Spinal cord (tissue), 10 donors: ENCODE measurements at places on chromosomes 5 and 9.

DNA sequence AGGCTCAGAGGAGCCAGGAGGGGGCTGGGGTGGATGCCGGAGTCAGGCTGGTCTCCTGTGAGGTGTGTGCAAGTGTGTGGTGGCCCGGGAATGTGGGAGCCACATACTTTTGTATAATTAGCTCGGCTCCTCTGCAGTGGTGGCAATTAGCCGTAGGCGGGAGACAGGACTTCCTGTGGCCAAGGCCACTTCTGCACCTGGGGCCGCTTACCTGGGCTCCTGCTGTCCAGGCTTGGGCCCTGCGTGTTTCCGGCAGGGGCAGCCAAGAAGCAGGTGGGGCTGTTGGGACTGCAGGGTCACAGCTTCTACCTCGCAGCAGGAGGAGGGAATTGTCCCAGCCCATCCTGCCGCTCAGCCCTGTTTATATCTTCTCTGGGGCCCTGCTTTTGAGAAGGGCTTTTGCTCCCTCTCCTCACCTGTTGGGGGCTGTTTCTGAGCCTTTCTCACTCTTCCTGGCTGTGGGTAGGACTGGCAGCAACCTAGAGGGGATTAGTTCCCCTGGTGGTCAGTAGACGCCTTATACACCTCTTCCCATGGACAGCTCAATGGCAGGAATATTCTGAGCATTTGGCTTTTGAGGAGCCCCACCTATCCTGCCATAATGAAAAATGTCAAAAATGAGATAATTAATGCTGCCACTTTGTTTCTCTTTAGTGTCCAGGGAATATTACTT is 145.4 kb upstream of the PITX1 start:
- DNase-seq, result no peak

- no peak for DNase-seq
Measured at GRCh38 chr9:128145536-128145935, 3.7 kb upstream of the LCN2 start.

DNA sequence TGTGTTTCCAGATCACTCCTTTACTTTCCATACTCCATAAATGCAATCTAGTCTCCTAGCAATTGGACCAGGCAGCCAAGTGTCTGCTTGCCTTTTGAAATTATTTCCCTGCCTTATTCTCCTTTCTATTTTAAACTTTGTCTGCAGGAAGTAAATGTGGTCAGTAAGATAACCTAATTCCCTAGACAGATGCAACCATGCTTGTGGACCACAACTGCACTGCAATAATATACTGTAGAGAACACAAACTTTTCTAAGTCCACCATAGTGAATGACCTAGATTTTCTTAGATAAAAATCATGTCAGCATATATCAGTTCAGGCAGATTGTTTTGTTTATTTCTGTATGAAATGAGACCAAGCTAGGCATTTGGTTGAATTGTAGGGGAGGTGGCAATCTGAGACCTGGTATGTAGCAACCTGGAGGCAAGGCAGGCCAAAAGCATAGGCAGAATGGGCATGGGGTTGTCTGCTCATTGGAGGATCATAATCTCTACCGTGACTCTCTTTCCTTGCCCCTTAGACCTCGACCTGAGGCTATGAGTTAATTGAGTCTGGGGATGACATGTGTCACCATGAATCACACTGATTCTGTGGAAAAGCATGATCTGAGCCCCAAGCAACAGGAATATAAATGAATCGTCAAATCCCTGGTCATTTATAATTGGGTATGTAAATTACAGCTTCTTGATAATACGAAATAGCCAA is 20.7 kb downstream of the ACTL7B start:
- DNase-seq, result no peak

- no peak for DNase-seq
Measured at GRCh38 chr9:121542025-121542424, 42.4 kb upstream of the GGTA1 start.

GRCh38 chr9:88936132-88936531 is 55.1 kb upstream of the S1PR3 start:
- no peak for DNase-seq

DNA sequence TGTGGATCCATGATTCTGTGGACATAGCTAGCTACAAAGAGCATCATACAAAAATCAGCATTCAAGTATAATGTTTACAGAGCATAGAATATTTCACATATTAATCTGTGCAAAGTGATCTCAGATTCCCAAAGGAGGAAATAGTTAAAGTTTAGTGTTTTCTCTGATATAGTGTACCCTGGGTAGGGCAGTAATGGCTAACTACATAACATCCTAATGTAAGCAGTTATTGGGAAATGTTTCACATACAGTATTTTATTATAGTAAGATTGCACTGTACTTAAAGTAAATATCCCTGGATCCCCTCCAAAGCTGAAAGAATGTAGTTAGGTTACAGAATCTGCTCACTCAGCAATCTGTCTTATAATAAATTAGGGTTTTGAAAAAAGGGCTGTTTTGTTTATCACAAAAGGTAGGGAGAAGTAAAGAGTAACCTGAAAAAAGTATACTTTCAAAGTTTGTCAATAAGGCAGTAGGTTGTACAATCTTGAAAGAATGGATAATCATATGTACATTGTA is 52.5 kb upstream of the SMARCA2 start:
- peak; percentile 18 for DNase-seq

DNA sequence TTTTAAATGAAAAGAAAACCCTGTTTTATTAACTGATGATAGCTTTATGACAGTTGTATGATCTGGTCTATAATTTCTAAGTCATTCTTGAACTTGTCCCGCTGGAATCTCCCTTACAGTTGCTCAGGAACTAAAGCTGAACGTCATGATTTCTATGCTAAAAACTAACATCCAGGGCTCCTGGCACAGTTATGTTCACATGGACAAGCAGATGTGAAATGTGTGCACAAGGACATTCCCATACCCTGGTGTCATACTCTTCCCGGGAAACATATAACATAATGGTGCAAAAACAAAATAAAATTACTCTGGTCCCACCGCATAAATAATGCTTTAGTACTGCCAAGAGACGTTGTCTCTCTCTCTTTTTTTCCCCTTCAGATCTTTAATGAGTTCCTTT is 134.9 kb downstream of the PRDM6 start:
- DNase-seq, result no peak

DNA sequence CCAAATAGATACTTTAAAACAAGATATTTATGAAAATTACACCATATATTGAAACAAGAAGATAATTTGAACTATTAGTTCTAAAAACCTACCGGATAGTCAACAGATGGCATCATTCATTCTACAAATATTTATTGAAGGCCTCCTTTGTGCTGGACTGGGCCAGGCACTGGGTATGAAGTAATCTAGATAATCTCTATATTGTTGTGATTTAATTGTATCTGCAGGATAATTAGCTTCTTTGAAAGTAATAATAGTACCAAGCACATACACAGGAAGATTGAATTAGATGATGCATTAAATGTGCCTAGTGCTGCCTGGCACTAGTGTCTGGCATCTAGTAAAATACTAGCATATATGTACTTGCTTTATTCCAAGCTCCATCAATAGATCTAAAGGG is 735.2 kb upstream of the DMAC1 start:
- no peak for DNase-seq

- no peak for DNase-seq
Measured at GRCh38 chr5:105587963-105588662, 2025.5 kb upstream of the NUDT12 start.

DNA sequence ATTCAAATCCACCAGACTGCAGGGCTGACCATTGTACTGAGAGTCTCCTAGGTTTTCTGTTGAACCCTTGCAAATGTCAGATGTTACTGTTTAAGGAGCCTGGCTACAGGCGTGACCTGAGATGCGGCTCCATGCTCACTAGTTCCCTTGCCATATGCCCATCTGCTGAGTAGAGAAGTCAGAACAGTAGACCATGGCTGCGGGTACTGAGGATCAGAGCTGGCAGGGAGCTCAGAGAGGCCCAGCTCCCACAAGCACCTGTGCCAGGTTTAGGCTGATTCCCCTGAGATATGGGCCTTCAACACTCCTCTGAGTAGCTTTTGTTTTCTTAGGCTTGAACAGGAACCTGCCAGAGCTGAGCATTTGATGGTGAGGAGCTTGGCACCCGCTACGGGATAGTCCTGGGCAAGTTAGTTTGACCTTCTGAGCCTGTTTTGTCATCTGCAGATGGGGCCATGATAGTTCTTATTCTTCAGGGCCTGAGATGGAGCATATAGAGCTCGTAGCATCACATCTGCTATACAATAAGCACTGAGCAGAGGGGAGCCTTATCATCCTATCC is 83.7 kb downstream of the BOD1 start:
- DNase-seq, result no peak

DNA sequence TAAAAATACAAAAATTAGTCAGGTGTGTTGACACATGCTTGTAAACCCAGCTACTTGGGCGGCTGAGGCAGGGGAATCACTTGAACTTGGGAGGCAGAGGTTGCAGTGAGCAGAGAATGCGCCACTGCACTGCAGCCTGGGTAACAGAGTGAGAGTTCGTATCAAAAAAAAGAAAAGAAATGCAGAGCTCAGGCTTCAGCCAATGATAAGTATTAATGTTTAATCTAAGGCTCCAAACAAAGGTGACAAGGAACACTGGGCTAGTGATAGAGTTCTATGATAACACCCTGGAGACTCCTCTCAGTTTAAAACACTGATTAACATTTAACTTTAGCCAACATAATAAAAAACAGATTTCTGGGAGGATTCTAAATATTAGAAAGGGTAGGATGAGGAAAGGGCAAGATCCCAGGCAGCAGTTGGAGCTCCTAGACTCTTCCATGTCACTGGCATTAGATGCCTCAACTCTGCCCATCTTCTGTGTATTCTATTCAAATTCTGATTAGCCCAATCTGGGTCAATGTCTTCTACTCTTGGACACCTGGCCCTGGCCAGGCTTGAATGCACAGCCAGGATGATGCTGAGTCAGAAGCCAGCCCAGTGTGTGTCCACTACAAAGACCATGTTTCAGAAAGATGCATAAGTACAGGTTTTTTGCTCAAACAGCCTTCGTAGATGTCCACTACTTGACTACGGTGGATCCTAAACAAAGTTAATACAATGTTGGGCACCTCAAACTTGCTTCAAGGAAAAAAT is 91.0 kb upstream of the FAM169A start:
- no peak for DNase-seq

DNA sequence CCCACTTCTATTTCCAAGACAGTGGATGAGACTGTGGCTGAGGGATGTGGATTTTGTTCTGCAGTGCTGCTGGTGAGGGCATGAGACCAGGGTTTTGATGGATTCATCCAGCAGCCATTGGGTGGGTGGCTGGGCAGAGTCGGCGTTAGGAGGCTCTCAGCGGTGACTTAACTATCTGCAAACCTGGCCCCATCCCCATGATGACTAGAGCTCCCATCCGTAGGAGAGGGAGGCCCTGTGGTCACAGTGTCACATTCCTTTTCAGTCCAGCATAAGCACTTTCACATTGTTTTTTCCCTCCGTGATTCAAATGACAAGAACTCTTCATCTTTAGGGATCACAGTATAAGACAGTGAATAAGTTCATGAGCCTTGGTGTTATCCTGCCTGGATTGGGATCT is 60.4 kb upstream of the SPRY4 start:
- DNase-seq, result no peak

- DNase-seq, result no peak
Measured at GRCh38 chr9:79409182-79409823, 162.5 kb upstream of the TLE4 start.

GRCh38 chr5:171659896-171660295 is 125.7 kb upstream of the SMIM23 start:
- DNase-seq, result peak; percentile 76

GRCh38 chr5:139803978-139804377 is 8.4 kb downstream of the PSD2 start:
- no peak for DNase-seq

GRCh38 chr9:93865245-93865644 is 89.9 kb downstream of the BARX1 start:
- no peak for DNase-seq

DNA sequence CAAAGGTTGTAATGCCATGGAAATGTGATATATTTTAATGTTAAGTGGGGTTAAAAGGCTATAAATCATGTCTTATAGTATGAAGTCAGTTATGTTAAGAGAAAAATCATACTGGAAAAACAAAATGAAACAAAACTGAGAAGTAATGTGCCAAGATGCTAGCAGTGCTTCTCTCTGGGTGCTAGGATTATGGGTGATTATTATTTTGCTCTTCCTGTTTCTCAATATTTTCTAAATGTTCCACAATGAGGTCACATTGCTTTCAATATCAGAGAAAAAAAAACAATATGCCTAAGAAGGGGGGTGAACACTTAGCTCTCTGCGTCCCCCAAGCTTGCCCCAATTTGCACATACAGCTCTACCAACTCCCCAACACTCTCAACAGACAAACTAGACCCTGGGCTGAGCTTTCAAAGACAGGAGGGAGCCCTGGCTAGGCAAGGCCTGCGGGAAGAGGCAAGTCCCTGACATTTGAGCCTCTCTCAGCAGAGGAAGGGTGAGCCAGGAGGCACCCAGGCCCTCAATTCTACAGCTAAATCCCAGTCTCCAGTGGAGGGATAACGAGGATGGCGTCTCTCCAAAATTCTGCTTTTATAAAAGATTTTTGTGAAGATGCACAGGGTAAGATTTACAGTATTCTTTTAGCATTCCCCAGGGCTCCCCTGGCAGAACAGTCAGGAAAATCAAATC is 24.4 kb downstream of the WHRN start:
- DNase-seq, result no peak

GRCh38 chr9:68740561-68740960 is 35.5 kb downstream of the PIP5K1B start:
- no peak for DNase-seq

- DNase-seq, result no peak
Measured at GRCh38 chr5:62167561-62168057, 138.4 kb upstream of the KIF2A start.

DNA sequence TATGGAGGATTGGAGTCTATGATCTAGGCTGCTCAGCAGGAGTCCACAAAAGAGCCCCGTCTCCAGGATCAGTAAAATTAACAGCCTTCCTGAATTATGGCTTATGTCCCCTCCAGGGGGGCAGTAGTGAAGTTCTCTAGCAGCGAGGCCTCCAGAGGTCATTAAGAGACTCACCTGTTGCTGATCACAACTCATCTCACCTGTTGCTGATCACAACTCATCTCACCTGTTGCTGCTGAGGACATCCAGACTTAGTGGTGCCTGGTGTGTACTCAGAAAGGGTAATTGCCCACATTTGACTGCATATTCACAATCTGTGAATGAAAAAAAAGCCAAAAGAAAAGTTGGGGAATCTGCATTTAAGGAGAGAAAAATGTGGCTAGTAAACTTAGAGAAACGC is 129.5 kb downstream of the SMARCA2 start:
- DNase-seq, result no peak

- no peak for DNase-seq
Measured at GRCh38 chr5:58016358-58016757, 443.5 kb downstream of the PLK2 start.

- DNase-seq, result no peak
Measured at GRCh38 chr5:180197016-180197702, 11.9 kb downstream of the RASGEF1C start.

DNA sequence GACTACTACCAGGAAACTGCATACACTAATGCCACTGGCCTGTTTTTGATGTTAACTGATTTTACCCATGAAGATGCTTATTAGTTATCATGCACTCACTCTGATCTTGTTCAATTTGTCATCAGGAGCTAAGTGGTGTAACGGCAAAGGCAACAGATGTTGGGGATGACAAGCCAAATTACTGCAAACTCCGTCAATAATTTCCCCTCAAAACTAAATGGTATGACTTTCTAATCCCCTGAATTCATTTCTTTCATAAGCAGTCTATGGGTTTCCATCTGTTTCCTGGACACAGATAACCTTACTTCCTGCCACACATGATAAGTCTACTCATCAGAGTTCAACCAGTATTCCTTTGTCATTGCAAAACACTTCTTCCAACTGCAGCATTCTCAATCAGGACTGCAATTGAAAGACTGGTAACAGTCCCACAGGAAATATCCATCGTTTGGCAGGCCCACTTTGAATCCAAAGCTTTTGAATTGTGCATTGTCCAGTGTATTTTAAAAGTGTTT is 96.2 kb upstream of the SMC2 start:
- no peak for DNase-seq
